Stimulated activated CD8-positive, alpha-beta memory T cell treated with anti-CD3 and anti-CD28 coated beads, Interleukin-4, amount 100 ng/mL, for 1 hour (primary cell): ENCODE measurements at places on chromosomes 4 and X.

DNA sequence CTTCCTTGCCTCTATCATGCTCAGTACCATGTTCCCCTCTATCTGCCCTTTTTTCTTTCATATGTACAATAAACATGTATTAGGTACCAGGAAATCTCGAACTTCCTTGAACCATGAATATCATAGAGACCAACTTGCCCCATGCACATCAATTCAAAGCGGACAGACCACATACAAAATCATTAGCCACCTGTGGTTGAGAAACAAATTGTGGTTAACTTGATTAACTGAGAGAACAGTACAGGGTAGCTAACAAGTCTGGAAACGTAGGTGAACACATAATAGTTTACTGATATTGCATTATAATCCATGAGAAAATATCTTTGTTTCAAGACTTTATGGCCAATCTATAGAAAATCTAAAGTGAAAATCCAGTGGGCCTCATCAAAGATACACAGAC is 8.2 kb downstream of the CASP3 start:
- DNase-seq = no peak

DNA sequence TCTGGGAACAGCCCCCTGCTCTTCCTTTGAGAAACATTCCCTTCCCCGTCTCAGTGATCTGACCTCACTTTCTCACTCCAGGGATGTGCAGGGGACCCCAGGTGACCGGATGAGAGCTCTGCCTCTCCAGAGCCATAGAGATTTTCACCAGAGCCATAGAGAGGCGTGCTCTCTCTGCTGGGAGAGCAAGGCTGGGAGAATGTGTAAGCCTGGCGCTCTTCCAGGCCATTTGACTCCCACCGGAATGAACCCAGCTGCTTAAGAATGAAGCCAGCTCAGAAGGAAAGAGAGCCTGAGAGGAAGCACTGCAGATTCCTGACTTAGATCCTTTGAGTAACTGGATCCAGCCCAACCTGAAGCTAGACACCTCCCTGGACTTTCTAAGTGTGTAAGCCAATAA is 106.4 kb downstream of the DHX15 start:
- DNase-seq = no peak

- DNase-seq = no peak
These were observed 21.7 kb upstream of the ATXN3L start for GRCh38 chrX:13341491-13342101.

DNA sequence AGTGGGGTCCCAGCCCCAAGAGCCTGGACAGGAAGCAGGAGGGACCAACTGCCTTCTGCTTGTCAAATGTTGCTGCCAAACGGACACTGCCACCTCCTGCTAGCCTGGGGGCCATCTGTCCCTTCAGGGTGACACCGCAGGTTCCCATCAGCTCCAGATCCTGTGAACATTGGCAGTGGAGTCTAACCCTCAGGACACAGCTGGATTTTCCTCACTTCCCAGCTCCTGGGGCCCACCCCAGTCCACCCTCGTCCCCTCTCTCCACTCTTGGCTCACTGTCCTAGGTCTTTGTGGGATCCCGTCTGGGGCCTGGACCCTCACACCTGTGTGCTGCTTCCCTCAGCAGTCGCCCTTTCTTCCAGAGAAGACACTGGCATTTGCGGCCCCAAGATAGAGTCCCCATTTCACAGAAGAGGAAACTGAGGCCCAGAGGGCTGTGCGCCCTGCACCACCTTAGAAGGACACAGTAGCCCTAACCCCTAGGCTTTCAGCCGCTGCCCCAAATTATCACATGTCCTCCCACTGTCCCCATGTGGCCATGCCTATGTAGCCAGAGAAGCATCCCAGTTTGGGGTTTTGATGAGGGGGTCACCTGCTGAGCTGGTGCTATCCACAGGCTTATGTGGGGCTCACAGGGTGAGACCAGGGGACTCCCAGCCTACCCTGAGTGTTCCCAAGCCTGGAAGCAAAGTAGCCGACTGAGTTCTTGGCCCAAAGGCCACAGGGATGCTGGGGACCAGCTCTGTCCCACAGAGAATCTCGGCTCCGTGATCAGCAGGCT is 20.1 kb downstream of the PPP2R2C start:
- DNase-seq = no peak

DNA sequence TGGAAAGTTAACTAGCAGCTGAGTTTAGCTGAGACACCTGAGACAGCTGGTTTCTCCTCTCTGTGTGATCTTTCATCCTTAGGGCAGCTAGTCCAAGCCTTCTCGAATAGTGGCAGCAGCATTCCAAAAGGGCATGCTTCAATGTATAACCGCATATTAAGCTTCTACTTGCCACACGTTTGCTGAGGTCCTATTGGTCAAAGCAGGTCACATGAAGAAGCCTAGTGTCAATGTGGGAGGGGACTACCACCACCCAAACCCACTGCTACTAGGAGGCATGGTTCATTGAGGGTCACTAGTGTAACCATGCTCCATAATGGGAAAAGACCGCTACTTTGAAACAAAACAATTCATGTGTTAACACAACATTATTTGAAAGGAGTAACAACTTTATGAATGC is 314.9 kb upstream of the SMIM31 start:
- DNase-seq = no peak

DNA sequence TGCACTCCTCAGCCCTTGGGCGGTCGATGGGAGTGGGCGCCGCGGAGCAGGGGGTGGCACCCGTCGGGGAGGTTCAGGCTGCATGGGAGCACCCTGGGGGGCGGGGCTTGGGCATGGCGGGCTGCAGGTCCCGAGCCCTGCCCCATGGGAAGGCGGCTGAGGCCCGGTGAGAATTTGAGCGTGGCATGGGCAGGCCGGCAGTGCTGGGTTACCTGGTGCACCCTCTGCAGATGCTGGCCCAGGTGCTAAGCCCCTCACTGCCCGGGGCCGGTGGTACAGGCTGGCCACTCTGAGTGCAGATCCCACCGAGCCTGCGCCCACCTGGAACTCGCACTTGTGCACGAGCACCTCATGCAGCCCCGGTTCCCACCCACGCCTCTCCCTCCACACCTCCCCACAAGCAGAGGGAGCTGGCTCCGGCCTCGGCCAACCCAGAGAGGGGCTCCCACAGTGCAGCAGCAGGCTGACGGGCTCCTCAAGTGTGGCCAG is 556.3 kb downstream of the GALNTL6 start:
- DNase-seq = no peak

DNA sequence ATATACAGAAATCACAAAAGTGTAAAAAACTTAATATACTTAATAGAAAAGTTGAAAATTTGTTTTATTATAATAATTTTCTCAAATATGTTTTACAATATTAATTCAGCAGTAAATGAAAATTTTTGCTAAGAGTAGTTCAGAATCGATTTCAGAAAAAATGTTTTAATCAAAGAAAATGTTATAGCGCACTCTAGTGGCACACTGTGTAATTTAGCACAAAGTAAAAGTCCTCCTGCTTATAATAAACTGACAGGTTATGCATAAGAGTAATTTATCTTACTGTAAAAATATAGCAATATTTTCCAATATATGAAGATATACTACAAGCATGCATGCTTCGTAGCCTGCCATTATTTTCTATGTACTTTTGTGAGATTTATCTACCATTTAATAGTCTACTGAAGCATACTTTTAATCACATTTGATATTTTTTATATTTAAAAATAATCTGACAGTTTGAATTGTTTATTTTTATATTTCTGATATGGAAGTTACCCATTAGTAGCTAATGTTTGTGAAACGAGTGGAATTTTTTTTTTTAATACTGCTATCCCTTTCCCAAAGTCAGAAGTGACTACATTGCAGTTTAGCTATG is 217.9 kb upstream of the KLHL4 start:
- no peak for DNase-seq

- no peak for DNase-seq
These were observed 88.1 kb upstream of the LCORL start for GRCh38 chr4:18109676-18110075.

DNA sequence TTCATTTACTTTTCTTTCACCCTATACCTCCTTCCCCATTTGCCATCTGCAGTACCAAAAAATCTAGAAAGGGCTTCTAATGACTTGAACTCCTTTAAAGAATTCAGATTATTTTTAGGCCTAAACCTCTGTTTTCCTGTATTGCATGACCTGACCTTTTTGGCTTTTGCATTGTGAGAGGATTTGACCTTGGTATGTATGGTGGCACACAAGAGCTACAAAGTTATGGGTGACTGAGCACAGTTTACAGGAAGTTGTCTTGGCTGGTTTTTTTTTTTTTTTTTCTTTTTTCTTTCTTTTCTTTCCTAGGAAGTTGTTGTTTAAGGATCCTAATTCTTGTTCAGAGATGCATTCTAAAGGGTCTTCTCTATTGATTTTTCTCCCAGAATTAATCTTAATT is 32.0 kb upstream of the MTMR8 start:
- no peak for DNase-seq

- no peak for DNase-seq
These were observed 83.8 kb upstream of the STOX2 start for GRCh38 chr4:183821076-183821853.

DNA sequence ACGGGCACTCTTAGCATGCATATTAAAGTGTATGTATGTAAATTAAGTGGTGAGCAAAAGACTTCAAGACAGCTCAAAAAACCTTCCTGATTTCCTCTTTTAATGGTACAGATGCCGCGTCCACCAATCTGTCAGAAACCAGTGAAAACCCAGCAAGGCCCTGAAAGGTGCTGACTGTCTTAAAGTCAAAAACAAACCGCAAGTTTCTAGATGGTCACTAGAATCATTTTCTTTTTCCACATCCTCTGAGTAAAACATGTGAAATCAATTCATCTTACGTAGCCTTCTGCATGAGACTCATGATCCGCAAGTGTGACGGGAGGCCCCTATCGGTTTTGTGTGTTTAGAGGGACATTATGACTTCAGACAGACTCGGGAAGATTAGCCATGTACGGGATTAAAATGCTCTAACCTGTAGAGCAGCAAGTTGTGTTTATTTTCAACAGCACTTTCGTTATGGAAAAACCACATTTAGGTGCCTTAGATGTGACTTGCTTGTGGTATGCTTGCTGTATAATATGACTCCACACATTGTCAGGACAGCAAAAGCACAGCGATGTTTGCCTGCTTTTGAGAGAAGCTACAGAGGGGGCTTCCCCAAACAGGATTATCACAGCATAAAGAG is 88.2 kb upstream of the STS start:
- no peak for DNase-seq

DNA sequence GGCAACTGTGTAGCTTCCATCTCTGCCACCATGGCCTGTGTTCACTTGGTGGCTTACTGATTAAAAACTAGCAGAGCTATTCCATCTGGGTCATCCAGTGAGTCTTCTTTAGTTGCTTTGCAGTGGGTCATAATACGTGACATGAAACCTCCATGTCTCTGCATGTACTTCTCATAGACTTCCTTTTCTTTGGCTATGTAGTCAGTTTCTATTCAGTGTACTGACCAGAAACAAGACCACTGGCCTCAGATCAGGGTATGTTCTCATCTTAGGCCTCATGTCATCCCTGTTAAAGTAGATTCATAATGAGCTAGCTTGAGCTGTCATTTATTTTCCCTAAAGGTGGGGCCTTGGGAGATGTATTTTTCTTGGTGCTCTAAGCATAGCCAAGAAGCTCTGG is 195.2 kb downstream of the CCNG2 start:
- DNase-seq = no peak

GRCh38 chr4:174212061-174212460 is 71.4 kb downstream of the FBXO8 start:
- DNase-seq = no peak

GRCh38 chr4:64250061-64250460 is 159.2 kb downstream of the TECRL start:
- no peak for DNase-seq

DNA sequence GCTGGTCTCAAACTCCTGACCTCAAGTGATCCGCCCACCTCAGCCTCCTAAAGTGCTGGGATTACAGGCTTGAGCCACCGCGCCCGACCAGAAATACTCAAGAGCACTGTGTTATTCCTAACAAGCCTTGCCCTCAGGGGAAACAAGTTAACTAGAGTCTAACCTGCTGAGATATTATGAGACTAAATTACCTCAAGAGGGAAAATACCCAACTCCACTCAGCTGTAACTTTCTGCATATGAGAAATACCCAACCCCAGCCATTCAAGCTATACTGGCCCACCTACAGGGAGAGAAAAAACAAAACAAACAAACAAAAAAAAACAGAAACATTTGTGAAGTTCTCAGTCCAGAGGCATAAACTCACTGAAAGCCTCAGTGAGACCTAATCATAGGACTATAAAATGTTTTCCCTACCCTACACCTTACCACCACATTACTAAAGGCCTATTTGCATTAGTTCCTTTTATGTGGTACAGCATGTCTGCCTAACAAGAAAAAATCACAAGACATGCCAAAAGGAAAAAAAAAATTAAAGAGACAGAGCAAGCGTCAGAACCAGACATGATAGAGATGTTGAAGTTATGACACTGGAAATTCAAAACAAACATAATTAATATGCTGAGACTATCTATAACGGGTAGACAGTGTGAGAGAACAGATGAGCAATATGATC is 876.0 kb downstream of the FSTL5 start:
- DNase-seq = no peak

DNA sequence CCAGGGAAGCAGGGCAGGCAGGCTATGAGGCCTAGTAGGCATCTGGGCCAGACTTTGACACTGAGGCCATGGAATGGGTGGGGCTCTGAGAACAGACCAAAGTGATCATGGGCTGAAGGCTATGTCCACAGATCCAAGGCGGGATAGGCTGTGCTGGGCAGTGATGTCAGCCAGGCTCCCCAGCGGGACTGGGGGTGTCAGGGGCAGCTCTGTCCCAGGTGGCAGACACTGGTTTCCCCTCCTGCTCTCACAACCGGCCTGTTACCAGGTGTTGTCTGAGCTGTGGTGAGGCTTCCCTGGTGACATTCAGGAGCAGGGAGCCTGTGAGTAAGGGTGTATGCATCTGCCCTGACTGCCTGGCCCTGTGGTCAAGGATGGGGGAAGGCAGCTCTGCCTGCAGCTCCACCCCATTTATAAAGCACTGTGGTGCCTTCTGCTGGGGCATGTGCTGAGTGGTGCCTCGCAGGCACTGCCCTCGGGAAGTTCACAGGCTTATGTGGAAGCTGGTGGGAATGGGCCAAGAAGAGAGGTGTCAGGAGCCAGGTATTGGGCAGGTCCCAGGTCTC is 2.9 kb downstream of the IL9R start:
- DNase-seq = no peak

- DNase-seq = no peak
These were observed 376.7 kb upstream of the SMIM31 start for GRCh38 chr4:164377277-164377676.

GRCh38 chrX:100895365-100896075 is 21.4 kb upstream of the NOX1 start:
- DNase-seq = no peak

DNA sequence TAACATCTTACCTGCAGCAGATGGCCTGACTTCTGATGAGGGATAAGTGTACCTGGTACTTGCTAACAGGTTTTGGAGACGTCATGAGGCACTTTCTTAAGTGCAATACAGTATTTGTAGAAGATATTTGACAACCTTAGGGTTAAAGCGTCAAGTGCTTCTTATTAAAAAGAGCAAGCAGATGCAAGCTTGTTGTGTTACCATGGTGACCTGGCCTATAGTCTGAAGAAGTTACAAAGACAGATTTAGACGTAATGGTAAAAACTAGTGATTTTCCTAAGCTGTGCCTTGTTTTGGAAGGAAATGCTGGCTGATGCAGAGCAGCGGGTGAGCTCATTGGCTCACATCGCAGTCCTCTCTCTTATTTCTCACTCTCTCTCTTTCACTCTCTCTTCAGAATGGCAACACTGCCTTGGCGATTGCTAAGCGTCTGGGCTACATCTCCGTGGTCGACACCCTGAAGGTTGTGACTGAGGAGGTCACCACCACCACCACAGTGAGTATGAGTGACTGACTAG is 243.6 kb downstream of the ANK2 start:
- no peak for DNase-seq

- DNase-seq = no peak
These were observed 8.8 kb upstream of the CDK16 start for GRCh38 chrX:47209508-47210238.
